NCI-H2171 treated with DMSO at 0.1 percent for 48 hours (cell line): ENCODE measurements at places on chromosomes 5 and 9.

DNA sequence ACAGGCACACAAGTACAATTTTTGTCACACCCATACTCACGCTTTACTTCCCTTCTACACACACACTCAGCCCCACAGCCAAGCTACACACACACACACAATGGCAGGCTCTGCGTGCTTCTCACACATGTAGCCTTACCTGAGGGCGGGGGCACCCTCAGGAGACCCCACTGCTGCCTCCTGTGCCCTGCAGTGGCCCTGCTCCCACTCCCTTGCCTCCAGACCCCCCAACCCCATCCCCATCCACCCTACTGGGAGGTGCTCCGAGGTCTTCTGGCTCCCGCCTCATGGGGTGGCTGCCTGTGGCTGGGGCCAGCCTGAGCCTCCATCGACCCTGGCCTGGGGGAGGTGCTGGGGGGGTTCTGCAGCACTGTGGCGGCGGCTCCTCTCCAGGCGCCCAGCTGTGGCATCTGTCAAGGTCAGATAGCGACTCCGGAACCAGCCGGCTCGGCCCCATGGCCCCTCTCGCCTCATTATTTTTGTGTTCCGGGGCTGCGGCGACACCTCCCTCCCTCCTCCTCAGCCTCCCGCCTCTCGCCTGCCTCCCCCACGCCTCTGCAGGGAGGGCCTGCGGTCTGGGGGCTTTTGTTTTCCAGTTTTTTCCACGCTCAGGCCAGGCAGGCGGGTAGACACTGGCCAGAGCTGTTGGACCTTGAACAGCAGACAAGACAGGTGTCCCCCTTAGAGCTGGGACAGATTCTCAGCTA lies 21.7 kb downstream of the CXXC5 start:
- no peak for DNase-seq

DNA sequence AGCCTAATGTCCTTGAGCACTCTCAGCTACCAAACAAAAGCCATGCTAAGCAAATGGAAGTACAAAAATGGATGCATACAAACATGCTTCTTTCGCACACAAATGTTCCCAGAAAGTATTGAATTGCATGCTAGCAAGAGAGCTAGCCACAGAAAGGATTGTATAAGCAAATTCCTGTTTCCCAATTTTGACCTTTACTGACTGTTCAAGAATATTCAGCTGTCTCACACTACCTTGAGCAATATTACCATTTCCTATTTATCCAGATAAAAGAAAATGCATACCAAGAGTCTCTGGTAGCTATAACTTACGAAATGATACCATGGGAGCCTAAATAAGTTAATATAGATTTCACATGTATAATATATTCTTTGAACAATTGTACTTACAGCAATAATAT lies 264.6 kb downstream of the TMEM167A start:
- no peak for DNase-seq

- no peak for DNase-seq
Observed at GRCh38 chr9:98747476-98747875, 38.7 kb upstream of the GABBR2 start.

GRCh38 chr5:58431832-58432231 lies 28.1 kb downstream of the PLK2 start:
- no peak for DNase-seq

- DNase-seq = no peak
Observed at GRCh38 chr9:6838158-6838557, 80.4 kb downstream of the KDM4C start.

DNA sequence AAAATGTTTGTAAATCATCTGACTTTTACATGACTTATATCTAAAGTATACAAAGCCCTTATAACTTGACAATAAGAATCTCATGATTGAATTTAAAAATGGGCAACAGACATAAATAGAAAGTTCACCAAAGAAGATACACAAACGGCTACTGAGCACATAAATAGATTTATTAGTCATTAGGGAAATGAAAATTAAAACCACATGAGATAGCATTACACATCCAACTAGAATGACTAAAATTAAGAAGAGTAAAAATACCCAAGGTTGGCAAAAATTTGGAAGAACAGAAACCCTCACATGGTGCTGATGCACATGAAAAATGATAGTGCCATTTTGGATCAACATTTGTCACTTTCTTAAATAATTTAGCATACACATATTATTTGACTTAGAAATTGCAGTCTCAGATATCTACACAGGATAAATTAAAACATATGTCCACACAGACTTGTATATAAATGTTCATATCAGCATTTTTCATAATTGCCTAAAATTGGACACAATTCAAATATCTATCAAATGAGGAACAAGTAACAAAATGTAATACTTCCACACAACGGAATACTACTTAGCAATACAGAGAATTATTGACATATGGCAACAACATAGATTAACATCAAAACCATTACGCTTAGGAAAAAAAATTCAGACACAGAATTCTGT lies 359.1 kb upstream of the DAB2 start:
- DNase-seq = no peak

DNA sequence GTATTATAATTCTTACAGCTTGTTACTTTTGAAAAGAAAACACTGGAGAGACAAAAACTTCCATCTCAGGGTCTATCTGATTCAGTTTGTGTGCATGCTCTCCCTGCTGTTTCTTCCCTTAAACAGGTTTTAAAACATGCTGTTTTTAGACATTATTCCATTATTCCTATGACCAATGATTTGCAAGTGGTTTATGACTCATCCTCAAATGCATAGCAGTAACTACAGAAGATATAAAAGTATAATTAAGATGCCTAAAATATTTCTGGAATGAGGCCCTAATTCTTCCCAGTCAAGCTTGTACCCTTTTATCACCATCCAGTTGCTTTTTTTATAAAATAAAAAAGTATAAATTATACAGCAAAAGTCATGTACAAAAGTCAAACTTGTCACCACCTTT lies 3.7 kb downstream of the DTWD2 start:
- no peak for DNase-seq

- no peak for DNase-seq
Observed at GRCh38 chr5:116935561-116936162, 361.0 kb upstream of the SEMA6A start.

DNA sequence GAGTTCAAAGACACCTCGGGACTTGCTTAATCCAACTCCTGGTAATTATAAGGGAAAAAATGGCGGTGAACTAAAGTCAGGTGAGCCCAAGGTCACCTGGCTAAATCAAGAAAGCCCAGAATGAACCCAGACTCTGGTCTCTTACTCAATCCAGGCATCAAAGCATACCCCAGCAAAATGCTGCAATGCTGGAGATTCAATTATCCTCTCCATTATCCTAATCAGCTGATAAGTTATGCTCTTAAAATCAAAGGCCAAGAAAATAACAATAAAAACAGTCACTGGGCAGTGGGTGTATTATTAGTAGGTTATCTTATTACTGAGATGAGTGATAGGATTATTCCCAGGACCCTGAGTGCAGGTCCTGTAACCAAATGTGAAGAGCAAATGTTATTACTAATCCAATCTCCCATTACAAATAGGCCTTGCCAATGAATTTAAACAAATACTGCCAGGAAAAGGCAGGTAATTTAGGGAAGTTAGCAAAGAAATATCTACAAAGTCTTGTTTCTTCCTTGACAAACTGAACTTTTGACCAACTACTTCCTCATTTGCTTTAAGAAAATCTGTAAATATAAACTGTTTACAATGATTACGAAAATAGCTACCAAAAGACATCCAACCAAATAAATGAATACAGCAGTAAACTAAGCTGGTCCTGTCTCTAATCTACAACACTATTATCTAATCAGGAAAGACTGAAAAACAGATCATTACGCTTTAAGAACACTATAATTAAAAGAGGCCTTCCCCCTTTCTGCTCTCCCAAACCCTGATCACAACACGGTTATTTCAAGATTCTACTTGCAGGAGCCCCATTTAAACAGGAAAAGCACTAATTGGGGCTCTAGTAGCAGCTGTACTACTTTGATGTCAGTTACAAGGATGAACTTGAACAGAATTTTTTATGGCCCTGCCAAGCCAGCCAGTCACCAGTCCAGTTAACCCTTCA lies 103.2 kb downstream of the MED27 start:
- DNase-seq = no peak

DNA sequence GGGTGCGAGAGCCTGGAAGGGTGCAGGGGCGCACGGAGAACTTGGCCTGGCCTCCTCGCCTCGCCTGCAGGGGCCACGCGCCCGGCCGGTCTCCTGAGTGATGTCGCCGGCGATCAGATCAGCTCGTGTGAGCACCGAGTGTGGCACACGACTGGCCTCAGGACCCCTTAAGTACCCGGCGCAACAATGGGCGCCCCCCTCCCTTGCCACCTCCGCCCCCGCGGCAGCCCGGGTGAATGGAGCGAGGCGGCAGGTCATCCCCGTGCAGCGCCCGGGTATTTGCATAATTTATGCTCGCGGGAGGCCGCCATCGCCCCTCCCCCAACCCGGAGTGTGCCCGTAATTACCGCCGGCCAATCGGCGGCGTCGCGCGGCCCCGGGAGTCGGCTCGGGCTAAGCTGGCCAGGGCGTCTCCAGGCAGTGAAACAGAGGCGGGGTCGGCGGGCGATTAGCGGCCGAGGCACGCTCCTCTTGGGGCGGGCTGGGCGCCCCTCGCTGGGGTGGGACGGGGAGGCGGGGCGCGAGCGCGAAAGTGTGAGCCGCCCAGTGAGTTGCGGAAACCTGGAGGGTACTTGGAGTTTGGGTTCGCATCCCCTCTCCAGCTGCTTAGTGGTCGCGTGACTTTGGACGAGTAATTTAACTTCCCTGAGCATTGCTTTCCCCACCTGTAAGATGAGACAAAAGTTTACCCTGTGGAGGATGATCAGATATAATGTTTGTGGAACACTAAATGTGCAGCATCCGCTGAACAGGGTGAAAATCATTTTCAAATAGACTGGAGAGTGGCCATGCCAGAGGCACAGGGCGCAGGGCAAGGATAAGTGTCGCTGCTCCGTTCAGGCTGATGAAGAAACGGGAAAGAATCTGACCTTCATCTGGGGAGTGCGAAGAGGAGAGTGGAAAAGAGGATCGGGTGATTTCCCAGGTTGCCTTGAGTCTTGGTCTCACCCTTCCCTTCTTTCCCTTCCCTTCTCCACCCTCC lies at the start of gene NEUROG1:
NEUROG1 (minus strand) TSS at position 145 of the 982 bp plus-strand sequence. CDS start 274 bp downstream, outside the sequence.
- DNase-seq = peak; percentile 31

GRCh38 chr5:25150819-25151218 lies 506.0 kb upstream of the CDH10 start:
- DNase-seq = no peak

DNA sequence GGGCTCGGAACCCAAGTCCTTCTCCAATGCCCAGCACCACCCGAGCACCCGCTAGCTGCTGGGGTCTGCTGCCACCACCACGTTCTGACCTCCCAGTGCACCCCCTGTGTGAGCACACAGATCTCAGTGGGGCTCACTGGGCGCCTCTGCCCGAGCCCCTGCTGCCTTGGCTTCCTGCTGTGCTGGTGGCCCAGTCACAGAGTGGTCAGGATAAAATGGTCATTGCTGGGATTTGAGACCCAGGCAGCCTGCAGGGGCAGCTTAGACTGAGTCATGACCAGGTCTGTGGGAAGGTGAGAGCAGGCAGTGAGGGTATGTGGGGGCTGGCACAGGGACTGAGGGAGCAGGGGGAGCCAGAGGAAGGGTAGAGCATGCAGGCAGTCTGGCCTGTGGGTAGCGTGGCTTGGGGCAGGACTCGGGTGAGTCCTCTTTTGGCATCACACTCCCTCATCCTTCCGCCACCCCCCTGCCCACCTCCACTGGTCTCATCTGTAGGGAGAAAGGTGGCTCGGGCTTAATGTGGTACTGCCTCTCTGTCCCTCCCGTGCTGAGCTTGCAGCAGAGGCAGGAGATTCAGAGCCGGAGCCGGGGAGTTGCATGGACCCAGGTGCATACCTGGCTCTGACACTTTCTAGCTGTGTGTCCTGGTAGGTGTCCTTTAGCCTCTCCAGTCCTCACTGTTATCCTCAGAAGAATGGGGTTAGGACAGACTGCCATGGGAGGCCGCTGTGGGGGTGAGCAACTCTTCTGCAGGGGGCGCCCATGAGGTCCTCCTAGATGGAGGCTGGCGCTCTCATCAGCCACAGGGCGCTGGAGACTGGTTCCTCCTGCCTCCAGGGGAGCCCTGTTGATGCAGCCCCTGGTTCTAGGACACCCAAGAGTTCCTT lies 32.1 kb downstream of the USP20 start:
- DNase-seq = no peak

GRCh38 chr9:34992376-34992951 lies 2.9 kb downstream of the DNAJB5 start:
- DNase-seq = no peak

- DNase-seq = peak; percentile 79
Observed at GRCh38 chr9:121992571-121993212, 100.4 kb downstream of the TTLL11 start.

- DNase-seq = peak; percentile 27
Observed at GRCh38 chr5:111043712-111044506, 27.6 kb upstream of the TSLP start.

DNA sequence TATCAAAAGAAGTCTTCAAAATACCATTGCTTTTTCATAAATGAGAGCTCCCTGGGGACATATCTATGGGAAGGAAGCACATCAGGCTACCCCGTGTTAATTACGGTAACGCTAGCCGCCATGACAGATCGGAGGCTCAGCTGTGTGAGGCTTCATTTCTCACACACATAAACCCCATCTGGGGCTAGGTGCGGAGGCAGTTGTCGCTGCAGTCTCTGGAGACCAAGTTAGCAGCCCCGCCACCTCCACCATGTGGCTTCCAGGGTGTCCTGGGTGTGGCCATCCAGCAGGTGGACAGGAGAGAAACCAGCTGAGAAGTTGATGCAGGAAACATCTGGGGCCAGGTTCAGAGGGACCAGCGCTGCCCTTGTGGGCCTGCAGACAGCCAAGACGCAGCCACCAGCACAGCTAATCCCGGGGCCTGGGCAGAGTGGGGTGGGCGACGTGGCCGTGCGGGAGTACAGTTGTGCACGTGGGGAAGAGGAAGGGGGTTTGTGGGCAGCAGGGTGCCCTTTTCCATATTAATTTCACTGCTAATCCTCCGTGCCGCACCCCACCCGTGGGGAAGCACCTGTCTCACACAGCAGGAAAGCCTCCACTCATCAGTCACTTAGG lies 426.5 kb downstream of the IRX1 start:
- peak; percentile 44 for DNase-seq

- no peak for DNase-seq
Observed at GRCh38 chr5:154962494-154962893, 21.6 kb downstream of the MRPL22 start.

DNA sequence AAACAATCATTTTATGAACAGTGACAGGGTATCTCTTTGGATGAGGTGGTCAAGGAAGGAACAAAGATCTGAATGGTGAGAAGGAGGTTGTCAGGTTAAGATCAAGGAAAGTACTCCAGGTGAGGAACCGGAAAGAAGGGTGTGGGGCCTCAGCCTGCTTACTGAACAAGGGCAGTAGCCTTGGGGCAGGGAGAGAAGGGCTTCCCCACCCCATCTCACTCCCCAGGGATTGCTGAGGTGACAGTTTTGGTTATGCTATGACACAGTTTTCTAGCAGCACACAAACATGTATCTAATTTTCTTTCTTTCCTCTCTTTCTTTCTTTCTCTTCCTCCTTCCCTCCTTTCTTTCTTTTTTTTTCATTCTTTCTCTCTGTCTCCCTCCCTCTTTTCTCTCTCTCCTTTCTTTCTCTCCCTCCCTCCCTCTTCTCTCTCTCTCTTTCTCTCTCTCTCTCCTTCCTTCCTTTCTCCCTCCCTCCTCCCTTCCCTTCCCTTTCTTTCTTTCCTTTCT lies 4.1 kb upstream of the HDHD3 start:
- DNase-seq = no peak

- no peak for DNase-seq
Observed at GRCh38 chr5:137073189-137073588, 425.9 kb downstream of the SPOCK1 start.

GRCh38 chr5:116273448-116274242 lies 188.8 kb downstream of the COMMD10 start:
- no peak for DNase-seq
